ENCODE measurements at places on chromosomes 12 and 14. TPM values are rescaled to one million over a fixed set of nuclear protein-coding genes. Genes with fewer than 3 reads are reported as not detected.

DNA sequence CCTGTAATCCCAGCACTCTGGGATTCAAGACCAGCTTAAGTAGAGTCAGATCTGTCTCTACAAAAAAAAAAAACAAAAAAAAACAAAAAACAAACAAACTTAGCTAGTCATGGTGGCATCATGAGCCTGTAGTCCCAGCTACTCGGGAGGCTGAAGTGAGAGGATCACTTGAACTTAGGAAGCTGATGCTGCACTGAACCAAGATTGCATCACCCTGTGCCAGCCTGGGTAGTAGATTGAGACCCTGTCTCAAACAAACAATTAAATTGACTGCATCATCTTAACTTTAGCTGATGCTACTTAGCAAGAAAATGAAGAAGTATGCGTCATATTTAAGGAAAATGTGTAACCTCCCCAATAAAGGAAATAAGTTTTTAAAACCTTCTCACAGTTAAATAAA is 136.6 kb upstream of the ATXN7L3B start:
- DNase-seq, result no peak

- no peak for DNase-seq
Measured at GRCh38 chr14:61227884-61228591, 53.1 kb downstream of the TMEM30B start.

GRCh38 chr12:34348836-34349672 is 326.8 kb downstream of the ALG10 start:
- no peak for DNase-seq

DNA sequence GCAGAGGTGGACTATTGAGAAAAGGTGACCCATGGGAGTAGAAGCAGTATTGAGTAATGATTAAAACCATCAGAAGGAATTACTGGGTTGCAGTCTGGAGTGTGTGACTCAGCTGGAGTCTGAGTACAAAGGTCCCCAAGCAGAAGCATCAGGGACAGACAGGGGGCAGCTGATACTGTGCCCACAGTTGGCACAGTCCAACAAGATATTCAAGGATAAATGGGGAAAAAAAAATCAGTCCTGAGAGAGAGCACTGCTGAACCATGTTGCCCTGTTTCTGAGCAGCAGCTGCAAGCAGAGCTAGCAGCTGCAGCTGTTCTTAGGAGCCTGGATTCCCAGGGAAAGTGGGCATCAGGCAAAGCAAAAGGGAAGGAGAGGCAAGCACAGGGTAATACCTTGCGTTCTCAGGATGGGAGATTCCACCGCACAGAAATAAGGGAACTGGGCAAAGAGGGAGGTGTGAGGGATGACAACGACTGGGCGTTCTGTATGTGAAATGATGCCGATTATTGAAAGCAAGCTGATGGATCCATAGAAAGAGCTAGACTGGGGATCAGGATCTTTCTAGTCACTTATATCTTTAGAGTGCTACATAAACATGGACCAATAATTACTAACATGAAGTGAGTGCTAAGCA is 17.7 kb downstream of the NEUROD4 start:
- DNase-seq, result no peak

DNA sequence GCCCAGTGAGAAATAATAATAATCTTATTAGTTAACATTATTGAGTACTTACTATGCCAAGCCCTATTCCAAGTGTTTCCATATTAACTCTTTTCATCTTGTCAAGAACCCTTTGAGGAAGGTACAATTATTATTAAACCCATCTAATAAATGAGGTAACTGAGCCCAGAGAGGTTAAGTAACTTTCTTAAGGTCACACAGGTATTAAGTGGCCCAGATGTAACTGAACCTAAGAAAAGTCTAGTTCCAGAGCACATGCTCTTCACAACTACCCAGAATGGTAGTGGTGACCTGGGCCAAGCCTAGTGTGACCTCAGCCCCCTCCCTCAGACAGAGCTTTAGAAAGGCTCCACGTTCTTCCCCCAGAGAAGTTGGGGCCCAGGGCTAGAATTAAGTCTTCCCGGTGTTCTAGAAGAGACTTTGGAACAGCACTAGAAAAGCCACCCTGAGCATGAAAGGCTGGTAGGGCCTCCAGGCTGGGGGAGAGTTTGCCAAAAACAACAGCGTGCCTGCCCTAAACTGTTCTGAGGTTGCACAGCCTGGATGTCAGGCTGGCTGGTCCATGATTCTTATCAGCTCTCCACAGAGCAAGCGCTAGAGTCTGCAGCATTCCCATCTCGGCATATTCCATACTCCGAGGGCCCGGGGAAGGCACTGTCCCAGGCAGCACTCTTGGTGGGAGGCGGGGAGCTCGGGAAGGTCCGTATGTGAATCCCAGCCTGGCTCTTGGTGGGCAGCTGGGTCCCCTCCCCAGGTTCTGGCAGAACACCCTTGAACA is 41.3 kb upstream of the CTDSP2 start:
- peak; percentile 89 for DNase-seq

DNA sequence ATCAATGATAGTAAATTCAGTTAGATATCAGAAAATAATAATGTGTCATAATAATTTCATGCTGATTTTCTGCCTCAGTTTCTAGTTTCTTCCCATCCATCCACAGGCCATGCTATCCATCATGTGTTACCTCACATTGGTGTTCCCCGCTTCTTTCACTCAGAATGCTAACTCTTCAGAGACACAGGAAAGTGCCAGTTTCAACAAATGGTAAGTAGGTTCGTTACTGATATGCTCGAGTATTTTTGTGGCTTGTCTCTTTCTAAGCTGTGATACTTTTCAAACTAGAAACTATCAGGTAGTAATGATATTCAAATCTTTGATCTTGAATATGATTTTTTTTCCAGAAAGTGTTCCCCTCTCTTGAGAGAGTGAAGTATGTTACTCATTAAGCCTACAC is 1.5 kb downstream of the KLRB1 start:
- no peak for DNase-seq

DNA sequence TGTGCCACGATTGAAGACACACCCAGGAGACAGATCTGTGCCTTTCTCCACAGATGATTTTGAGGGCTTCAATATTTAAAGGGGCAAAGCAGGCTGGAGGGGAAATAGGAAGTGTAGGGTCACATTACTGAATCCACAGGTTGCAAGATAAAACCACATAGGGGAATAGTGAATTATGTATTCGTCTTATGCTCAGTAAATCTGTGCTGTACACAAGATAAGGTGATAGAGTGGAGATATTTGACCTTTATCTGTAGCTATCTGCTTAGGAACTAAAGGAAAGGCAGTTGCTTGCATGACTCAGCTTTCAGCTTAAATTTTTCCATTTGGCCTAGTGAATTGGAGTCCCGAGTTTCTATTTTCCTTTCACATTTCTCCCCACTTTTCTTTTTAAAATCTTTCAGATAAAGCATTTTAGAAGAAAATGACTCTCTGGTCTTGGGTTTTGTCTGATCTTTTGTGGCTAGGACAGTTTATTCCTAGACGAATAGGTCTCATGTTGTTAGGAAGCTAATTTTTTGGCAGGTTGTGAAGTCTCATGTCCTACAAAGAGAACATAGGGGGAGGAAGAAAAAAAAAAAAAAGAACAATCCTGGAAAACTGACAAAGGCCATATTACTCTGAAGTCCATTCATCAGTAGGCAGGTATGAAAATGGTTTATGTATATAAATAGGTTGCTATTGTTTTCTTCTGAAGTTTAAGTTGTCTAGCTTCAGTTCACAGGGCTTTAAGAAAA is 55.4 kb downstream of the FBXO33 start:
- DNase-seq, result peak; percentile 66

GRCh38 chr12:104049903-104050356 is at the start of gene GLT8D2:
Gene GLT8D2 (minus strand): TSS chr12:104050187. CDS start chr12:104019648, 30,539 bp downstream.
- DNase-seq, result peak; percentile 84

- DNase-seq, result no peak
Measured at GRCh38 chr12:54196396-54196795, 7.6 kb upstream of the SMUG1 start.

DNA sequence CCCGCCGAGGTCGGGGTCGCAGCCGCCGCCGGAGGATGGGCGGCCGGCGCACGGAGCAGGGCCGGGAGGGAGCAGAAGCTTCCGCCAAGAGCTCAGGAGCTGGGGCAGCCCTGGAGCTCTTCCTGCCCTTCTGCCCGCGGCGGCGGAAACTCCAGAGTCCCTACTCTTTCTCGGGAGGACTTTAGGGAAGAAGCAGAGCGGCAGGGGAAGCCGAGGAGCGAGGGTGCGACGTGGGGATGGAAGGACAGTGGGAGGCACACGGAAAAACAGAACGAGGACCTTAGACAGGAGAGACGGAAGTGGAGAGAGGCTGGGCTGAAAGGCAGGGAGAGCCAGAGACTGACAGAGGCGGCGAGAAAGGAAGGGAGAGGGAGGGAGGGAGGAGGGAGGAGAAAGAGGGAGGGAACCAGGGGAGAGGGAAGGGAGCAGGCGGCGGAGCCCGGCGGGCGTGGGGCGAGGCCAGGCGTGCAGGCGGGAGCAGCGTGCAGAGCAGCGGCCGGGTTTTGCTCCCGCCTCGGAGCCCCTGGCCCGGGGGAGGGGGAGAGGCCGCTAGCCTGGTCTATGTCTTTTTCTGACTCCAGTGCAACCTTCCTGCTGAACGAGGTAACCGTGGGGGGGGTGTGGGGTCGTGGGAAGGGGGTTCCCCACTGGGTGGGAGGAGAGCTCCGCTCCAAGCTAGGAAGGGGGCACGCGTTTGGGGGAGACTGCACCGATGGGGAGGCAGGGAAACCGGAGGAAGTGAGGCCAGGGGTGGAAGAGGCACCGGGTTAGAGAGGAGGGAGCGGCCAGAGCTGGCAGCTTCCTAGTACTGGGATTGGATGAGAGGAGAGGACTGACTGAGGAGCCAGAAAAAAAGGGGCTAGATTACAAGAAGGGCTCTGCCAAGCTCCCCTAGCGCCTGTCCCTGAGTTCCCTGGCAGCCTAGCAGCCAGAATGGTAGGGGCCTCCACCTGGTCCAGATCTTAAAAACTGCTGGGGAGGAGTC is 2.9 kb upstream of the CACNB3 start:
- peak; percentile 82 for DNase-seq

- peak; percentile 14 for DNase-seq
Measured at GRCh38 chr12:123354600-123354999, 10.0 kb downstream of the SBNO1 start.

DNA sequence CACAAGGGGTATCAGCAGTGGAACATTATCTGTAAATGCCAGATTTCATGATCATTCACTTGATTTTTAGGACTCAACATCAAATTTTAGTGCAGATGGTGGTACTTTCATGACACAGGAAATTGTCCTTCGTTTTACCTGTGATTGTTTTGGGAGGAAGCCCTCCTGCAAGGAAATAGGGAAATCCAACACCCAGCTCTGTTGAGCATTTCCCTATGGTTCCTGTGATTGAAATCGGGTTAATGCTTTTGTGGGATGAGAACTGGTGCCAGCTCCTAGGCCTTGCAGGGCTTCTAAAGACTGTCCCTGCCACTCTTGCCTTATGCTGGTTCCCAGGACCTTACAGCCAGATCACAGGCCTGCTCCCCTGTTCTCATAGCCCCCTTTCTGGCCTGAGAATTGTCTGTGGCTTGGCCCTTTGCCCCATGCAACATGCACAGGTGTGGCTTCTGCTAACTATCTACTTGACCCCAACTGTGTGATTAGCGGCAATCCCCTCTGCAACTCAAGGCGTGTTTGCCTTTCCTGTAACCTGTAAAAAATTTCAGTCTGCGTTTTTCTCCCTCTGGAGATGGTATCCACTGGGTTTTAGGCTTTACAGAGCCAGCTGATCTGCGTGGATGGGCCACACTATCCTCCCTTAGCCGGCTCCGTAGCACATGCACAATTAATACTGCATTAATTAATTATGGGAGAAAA is 112.5 kb downstream of the ETV6 start:
- DNase-seq, result no peak

GRCh38 chr12:94287245-94287628 is 138.9 kb downstream of the PLXNC1 start:
- no peak for DNase-seq

GRCh38 chr12:128763395-128763794 is 60.4 kb downstream of the SLC15A4 start:
- DNase-seq, result no peak

- no peak for DNase-seq
Measured at GRCh38 chr14:99546234-99546879, 57.6 kb downstream of the CCDC85C start.

DNA sequence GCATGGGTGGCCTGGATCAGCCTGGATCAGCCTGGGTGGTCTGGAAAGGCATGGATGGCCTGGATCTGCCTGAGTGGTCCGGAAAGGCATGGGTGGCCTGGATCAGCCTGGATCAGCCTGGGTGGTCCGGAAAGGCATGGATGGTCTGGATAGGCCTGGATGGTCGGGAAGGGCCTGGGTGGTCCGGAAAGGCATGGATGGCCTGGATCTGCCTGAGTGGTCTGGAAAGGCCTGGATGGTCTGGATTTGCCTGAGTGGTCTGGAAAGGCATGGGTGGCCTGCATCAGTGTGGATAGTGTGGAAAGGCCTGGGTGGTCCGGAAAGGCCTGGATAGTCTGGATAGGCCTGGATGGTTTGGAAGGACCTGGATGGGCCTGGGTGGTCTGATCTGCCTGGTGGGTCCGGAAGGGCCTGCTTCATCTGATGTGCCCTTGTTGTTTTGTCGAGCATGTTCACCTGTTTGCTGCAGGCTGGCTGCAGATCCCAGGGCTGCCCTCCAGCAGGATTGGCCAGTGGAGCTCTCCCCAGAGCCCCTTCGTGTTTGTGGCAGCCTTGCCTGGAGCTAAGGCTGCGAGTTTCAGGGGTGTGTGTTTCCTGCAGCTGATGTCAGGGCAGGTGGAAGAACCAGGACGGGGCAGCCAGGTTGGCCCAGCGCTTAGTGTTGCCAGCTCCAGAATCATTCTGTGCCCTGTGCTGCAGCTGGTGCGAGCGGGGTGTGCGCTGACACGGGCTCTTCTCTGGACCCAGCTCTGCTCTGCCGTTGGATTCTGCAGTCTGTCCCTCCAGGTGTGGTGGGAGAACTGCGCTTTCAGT is 19.3 kb upstream of the TEX22 start:
- no peak for DNase-seq

The C12orf50 gene
- not detected for total RNA-seq

The CCDC196 gene
- total RNA-seq, result not detected

The KRT77 gene
- total RNA-seq, result not detected

The GPRC5D gene
- not detected for total RNA-seq

The TAS2R43 gene
- 1.3 TPM for total RNA-seq

The MMP19 gene
- total RNA-seq, result 11.1 TPM

The MSRB3 gene
- total RNA-seq, result 55.1 TPM

The HHIPL1 gene
- total RNA-seq, result 5.1 TPM

The TSPAN8 gene
- 15.5 TPM for total RNA-seq

The MLF2 gene
- total RNA-seq, result 104 TPM

The AQP5 gene
- 2.4 TPM for total RNA-seq

The OLR1 gene
- not detected for total RNA-seq
